ENCODE measurements at places on chromosomes 7 and 10.

- no peak for DNase-seq
Observed at GRCh38 chr10:49504528-49504927, 34.4 kb downstream of the ERCC6 start.

DNA sequence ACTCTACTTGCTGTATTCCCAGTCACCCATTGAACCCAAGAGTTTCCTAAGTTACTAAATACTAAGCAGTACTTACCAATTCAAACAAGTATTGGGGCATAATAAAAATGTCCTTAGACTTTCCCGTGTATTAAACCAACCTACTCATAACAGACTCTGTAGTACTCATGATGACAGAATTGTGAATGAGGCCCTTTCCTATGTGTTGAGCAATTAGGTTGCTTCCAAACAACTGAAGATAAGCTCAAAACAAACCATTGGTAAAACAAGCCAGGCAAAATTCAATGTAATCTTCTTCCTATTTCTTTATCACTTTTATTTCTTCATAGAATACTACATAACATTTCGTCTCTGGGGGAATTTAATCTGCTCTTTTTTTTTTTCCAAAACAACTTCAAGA lies 106.5 kb upstream of the ANK3 start:
- no peak for DNase-seq

DNA sequence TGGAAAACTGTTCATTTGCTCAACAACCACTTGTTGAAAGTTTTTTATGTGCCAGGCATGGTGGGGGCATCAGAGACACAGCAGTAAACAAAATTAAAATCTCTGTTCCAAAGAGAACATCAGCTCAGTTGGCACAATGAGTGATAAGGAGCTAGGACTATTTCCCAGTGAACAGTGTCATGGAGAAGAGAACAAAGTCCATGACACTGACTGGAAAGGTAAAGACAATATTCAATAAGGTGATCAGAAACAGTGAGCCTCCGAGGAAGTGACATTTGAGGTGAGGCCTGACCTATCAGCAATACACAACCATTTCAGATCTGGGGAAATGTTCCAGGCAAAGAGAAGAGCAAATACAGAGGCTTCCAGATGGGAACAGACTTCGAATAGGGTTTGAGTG lies 14.6 kb downstream of the ACSL5 start:
- DNase-seq = no peak

DNA sequence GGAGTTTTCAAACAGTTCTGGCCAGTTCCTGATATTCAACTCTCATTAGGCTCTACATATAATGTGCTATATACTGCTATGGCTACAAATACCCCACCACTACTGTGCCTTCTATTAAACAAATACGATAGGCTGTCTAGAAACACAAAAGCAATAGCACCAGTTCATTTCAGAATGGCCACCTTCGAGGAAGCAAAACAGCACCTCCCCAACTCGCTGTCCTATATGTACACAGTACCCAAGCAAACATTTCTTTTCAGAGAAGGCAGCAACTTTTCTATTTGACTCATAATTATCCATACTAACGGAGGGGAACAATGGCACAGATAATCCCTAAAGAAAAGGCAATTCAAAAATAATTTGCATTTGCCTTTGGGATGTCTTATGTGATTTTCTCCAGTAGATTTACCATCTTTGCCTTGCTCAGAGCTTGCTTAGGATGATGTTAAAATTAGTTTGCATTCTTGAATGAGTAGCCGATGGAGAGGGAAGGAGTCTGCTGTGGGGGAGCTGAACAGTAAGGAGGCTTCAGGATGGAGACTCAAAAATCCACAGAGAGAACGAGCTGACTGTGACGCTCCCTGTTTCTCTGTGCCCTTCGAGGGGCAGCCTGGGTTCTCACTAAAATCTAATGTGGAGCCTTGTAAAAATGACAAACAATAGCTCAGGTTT lies 218.7 kb downstream of the FANK1 start:
- no peak for DNase-seq

GRCh38 chr10:60389413-60390025 lies at the start of gene ANK3:
TSS of gene ANK3 (minus strand) at chr10:60389875. CDS start at chr10:60389538, 337 bp downstream.
- no peak for DNase-seq

- no peak for DNase-seq
Observed at GRCh38 chr10:89700923-89701241, 508 bp upstream of the KIF20B start.

GRCh38 chr10:43068471-43069210 lies 8.2 kb upstream of the RET start:
- no peak for DNase-seq

DNA sequence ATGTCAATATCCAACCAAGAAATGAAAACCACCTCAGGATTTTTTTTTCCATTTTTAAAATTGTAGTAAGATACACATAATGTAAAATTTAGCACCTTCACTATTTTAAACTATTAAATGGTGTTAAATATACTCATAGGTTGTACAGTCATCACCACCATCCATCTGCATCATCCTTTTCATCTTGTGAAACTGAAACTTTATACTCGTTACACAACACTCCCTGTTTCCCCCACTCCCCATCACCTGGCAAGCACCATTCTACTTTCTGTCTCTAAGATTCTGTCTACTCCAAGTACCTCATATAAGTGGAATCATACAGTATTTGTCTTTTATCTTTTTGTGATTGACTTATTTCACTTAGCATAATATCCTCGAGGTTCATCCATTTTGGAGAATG lies 335.2 kb upstream of the NPSR1 start:
- DNase-seq = no peak

GRCh38 chr7:45347804-45348203 lies 190.2 kb downstream of the RAMP3 start:
- DNase-seq = no peak

Data from hindlimb muscle (tissue), 1 donor.